Bronchial epithelial cell (primary cell): ENCODE measurements at places on chromosomes 6 and 20. TPM values are rescaled to one million over a fixed set of nuclear protein-coding genes. Genes with fewer than 3 reads are reported as not detected.

- no peak for DNase-seq
Observed at GRCh38 chr20:25116739-25117458, 35.0 kb upstream of the VSX1 start.

DNA sequence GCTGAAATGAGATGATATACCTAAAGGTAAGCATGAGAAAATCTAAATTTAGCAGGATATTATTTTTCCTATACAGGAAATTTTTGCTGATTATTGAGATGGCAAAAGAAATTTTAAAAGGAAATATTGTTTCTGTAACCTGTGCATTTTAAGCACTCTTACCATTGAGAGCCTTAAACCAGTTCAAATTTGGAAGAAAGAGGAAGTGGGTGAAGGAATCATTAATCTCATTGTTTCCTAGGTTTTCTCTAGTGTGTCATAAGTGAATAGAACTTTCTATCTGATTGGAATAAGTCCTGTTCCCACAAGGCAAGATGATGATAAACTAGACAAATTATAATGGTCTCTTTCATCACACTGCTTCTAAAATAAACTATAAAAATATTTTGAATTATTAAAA lies 22.4 kb upstream of the FKBP1C start:
- DNase-seq, result no peak

DNA sequence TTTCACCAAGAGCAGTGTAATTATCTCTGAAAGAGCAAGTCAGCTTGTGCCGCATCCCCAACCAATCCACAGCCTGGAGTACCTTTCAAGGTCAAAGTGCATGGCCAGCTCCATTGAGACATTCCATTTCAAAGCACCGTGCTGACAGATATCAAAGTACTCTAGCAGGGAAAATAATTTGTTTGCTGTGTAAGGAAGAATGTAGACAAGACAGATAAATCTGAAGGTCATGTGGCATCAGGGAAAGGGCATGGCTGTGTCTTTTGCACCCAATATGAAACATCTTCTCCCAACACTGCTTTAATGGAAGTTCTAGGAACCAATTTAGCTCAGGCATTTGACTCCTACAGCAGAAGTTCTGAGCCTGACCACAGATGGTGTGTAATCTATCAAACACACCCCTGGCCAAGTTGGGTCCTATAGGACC lies 242.7 kb upstream of the TAB2 start:
- no peak for DNase-seq

GRCh38 chr6:152004036-152004566 lies 196.6 kb downstream of the ESR1 start:
- DNase-seq, result no peak

- DNase-seq, result peak; percentile 91
Observed at GRCh38 chr6:36912586-36912985, 26.8 kb downstream of the C6orf89 start.

DNA sequence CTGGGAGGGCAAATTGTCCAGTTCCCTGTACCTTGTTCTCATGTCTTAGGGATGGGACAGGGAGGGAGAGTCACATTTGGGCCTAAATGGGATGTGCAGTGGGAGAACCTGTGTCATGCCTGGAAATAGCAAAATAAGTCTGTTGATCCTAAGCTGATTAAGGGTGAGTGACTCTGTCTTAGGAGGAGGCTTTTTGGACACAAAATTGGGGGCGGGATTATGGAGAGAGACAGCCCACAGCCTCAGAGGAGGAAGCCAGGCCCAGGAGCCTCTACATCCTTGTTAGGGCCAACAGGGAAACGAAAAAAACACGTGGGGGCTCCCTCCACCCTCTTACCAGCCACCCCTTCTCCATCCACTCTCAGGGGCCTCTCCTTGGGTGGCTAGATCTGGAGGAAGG lies 2.2 kb downstream of the KCNB1 start:
- DNase-seq, result no peak

The MTFR2 gene
- total RNA-seq, result 0.51 and 0.79 TPM in 2 replicates

The PRSS35 gene
- 0.13 TPM in 1 of 2 replicates, not detected in the other for total RNA-seq

GRCh38 chr6:83292900-83293843 lies 100.0 kb downstream of the RWDD2A start:
- no peak for DNase-seq

DNA sequence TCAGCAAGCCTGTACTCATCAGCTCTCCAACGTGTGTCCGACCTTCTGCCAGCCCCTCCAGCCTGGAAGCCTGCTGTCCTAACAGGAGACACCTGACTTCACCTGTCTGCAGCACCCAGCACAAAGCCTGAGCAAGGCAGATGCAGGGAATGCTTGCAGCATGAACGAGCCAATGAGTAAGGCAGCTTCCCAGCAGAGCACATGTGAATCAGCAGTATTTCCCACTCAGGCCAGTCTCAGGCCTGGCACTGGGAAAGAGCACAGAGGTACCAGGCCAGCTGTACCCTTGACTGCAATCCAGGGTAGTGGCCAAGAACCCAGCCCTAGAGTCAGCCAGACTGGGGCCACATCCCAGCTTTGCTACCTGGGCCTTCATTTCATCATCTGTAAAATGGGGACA lies 120.8 kb downstream of the MAFB start:
- DNase-seq, result peak; percentile 75

GRCh38 chr6:21507811-21508210 lies 85.7 kb upstream of the SOX4 start:
- peak; percentile 85 for DNase-seq

DNA sequence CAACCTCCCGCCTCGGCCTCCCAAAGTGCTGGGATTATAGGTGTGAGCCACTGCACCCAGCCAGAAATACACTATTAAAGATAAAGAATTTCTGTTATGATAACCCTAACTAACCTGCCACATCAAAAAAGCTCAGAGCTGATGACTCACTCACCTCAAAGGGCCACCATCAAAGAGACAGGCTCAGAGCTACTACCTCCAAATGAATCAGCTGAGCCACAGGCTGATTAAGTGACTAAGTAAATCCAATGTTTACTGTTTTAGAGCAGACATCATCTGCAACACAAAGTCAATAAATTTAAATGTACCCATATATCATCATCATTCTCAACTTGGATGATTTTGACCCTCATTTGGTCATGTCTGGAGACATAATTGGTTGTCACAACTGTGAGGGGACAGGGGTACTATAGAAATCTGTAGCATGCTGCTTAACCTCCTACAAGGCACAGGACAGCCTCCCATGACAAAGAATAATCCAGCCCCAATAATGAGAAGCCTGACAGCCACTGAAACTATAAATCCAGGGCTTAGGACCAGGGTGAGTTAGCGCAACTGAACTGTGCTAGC lies 106.5 kb downstream of the ATP9A start:
- peak; percentile 90 for DNase-seq

The GGTLC1 gene
- total RNA-seq, result not detected in 2 replicates

The ADGRG6 gene
- 12.4 and 20.1 TPM in 2 replicates for total RNA-seq

GRCh38 chr20:57161478-57162361 lies 104.7 kb downstream of the BMP7 start:
- DNase-seq, result no peak

The BPI gene
- total RNA-seq, result not detected in 2 replicates

DNA sequence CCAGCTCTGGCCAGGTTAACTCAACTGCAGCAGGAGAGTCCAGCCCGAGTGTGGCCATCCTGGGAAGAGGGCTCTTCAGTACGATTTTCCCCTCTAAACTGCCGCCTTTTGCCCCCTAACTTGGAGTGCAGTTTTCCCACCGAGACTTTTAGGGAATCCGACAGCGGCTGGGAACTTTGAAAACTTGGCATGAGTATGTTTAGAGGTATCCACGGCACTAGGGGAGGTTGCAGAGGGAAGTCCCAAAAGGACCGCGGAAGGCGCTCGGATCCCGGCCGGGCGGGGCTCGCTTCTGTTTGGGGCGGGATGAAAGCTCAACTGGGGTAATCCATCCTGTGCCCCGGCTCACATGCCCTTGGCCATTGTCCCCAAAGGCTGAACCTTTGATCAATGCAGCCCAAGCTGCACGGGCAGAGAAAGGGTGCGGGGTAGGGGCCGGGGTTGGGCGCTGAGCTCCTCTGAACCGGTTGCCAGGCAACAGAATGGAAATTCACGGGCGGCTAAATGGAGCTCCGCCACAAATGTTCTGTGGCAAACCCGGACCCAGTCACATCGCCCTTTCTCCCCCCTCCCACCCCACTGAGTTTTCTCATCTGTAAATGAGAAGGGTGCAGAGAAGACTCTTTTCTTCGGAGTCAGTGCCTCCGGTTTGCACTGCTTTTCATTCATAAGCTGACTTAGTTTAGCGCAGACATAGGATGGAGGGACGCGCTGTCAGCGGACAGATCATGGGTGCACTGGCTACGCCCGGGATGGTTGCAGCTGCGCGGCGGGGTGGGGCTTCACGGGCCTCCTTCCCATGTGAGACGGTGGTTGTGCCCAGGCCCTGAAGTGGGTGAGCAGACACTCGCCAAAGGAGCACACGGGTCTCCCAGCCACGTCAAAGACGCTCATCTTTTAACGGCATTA lies 2.3 kb downstream of the BMP6 start:
- DNase-seq, result no peak

The FAM209A gene
- total RNA-seq, result 0.26 TPM in 1 of 2 replicates, not detected in the other

- DNase-seq, result no peak
Observed at GRCh38 chr6:89116702-89117101, 1.2 kb downstream of the SRSF12 start.

The ELOVL2 gene
- under 0.01 TPM in 1 of 2 replicates, not detected in the other for total RNA-seq

GRCh38 chr20:64058536-64058935 lies 4.5 kb upstream of the TCEA2 start:
- DNase-seq, result peak; percentile 51

DNA sequence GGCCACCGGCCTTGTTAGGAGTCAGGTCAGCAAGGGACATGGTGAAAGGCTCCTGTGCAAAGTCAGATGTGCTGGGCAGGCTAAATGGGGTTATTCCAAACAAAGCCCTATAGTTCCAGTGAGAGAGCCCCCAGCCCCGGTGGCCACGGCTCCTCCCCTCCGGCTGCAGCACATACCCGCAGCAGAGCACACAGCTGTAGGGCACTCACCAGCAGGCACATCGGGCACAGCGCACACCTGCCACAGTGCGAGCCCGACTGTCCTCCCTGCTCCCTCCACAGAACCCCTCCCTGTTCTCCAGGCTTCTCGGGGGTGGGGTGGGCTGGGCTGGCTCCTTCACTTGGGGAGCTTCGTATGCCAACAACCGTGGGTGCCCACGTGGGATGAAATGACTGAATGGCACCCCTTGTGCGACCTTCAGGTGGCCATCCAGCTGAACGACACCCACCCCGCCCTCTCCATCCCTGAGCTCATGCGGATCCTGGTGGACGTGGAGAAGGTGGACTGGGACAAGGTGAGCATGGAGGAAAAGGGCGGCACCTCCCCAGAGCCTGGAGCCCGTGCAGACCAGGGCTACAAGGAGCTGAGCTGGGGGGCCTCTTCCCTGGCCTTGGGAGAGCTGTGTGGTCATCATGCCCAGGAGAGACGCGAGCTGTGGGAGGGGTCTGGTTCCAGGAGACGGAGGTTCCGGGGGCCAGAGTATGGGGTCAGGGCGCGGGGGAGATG lies 30.9 kb downstream of the PYGB start:
- no peak for DNase-seq

GRCh38 chr6:169495601-169496000 lies 206.2 kb downstream of the WDR27 start:
- DNase-seq, result no peak

DNA sequence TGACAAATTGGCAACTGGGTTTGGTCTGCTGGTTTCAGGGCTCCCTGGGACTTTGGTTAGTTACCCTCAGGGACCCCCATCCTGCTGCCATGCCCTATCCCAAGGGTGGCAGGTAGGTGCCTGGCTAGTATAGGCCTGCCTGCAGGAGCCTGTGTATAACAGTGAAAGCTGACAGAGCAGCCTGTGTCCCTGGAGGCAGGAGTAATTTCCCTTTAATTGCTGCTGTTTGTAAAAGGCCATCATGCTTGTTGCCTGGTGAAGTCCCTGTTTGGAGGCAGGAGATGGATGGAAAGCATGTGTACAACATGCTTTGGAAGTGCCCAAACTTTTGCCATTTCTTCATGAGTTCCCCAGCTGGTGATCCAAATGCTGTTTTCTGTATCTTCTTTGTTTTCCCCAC lies 30.1 kb downstream of the CMTR1 start:
- DNase-seq, result no peak

- no peak for DNase-seq
Observed at GRCh38 chr6:28400122-28400451, 540 bp upstream of the ZSCAN12 start.

- DNase-seq, result peak; percentile 85
Observed at GRCh38 chr6:53651205-53651763, 14.3 kb downstream of the KLHL31 start.

The F13A1 gene
- 0.13 TPM in 1 of 2 replicates, not detected in the other for total RNA-seq

- DNase-seq, result no peak
Observed at GRCh38 chr20:8723296-8723695, 345.6 kb upstream of the PLCB4 start.

GRCh38 chr6:167476844-167477595 lies 152.1 kb downstream of the TTLL2 start:
- no peak for DNase-seq

- DNase-seq, result peak; percentile 26
Observed at GRCh38 chr6:91449539-91449938, 862.7 kb upstream of the MAP3K7 start.

The MYT1 gene
- total RNA-seq, result not detected in 2 replicates

DNA sequence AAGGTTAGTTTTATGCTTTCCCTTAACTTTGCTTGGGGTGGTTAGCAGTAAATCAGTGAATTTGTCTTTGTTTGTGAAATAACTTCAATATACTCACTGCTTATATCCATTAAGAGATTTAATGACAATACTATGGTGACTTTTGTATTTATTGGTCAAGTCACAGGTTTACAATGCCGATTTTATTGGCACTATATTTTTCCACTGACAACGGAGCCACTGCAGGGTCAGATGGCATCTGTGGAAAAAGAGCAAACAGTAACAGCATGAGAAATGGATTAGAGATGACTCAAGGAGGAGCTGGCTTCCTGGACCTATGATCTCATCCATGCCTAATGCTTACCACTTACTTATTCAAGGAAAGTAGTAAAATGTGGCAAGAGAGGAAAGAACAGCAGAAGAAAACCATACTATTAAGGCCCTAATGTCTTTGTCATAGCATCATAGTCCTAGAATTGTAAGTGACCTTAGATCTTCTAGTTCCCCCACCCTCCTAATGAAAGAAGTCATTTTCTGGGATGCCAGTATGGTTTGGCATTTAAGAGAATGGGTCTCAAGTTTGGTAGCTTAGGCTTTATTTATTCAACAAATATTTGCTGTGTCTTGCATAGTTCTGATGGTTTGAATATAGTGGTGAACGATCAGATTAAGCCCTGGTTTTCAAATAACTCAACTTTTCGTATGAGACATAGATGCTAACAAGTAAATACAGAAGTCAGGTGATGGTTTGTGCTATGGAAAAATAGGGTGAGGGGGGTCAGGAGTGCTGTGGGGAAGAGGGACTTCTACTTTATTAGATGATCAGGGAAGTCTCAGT lies 18.5 kb downstream of the RNF144B start:
- DNase-seq, result peak; percentile 94

DNA sequence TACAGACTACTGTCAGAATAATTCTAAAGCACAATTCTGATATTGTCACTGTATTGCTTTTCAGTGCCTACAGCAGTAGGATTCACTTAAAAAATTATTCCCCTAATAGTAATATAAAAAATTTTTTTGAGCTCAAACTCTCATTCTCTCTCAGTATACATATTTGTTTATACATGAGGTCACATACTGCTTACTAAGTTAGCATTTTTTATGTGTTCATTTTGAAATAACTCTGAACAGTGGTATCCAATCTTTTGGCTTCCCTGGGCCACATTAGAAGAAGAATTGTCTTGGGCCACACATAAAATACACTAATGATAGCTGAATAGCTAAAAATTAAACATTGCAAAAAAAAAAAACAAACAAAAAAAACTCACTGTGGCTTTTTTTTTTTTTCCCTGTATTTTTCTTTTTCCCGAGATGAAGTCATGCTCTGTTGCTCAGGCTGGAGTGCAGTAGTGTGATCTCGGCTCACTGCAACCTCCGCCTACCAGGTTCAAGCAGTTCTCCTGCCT lies 38.6 kb downstream of the ASXL1 start:
- no peak for DNase-seq

- peak; percentile 29 for DNase-seq
Observed at GRCh38 chr6:118569498-118569897, 21.4 kb downstream of the PLN start.
